HFFc6 (cell line): ENCODE measurements at places on chromosomes 6 and 20.

DNA sequence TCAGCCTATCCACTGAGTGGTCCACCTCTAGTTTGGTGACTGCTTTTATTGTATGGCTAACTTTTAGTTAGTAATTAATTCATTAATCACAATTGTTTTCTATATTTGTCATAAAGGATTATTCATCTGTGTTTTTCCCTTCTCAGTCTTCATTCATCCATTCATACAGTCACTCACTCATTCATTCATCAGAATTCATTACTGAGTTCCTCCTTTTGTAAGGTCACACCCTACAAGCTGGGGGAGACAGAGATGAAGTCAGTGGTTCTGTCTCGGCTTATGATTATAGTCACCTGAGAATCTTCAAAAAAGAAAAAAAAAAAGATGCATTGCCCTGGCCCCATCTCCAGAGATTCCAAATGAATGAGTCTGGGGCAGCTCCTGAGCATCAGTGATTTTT lies 257.1 kb downstream of the ADGB start:
- no peak for DNase-seq

GRCh38 chr6:101716810-101717209 lies 323.3 kb downstream of the GRIK2 start:
- no peak for DNase-seq

DNA sequence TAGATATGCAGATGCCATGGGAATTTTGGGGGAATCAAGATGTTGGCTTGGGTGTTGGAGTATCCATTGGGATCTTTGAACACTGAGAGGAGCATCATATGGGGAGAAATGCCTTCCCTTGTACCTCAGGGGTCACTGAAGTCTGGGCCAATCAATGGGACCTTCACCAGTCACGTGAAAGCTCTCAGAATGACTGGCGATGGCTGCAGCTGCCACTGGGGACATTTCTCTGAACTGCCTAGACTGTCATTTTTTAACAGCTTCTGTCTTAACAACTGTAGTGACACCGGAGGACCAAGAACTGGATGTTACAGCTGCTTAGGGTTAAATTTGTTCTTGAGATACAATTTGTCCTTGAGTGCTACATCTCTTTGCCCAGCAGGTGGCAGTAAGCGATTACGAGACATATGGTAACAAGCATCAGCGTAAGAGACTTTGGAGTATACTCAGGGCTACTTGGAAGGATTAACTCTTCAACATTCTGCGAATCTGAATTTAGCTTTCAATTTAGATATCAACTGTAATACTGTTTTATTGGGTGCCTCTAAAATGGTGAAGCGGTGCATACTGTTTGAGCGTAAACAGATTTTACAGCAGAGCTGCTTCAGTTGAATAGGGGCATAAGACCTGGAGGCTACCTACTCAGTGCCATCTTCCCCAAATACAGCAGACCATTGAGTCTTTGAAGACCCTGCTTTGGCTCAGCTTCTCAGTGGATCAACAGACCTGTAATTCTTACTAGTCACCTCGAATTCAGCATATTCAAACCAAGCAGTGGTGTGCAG lies 36.0 kb downstream of the CCN2 start:
- DNase-seq: peak; percentile 74

- no peak for DNase-seq
Measured at GRCh38 chr6:64459411-64459944, 823.9 kb downstream of the PHF3 start.

DNA sequence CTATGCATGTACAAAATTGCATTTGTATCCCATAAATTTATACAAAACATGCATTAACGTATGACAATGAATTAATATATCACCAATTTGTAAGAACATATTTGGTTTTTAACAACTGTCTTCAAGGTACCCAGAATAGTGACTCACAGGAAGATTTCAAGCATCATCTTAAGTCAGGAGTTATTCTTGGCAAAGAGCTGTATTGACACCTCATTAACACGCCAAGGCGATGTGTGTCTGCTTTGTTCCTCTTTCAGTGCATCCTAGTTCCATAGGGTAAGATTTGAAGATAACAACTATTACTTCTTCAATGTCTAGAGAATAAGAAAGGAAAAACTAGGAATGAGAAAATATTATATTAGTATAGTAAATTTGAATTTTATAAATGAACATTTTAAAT lies 35.8 kb upstream of the TPD52L1 start:
- DNase-seq: no peak

DNA sequence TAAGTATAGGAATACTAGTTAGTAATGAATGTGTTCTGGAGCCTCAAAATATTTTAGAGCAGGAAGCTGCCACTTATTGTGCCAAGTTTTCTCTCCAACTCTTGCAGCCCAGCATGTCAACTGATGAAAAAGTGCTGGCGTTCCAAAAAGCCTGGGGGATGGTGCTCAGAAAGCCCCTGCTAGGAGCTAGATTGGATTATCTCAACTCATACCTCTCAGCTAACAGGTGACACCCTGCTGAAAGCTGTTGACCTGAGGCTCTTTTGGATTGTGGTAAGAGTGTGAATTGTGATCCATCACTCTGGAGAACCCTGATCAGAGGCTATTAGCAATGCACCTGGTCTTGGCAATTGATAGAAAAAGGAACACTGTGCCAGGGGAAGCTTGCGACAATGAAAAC lies 580.4 kb downstream of the EYS start:
- no peak for DNase-seq

DNA sequence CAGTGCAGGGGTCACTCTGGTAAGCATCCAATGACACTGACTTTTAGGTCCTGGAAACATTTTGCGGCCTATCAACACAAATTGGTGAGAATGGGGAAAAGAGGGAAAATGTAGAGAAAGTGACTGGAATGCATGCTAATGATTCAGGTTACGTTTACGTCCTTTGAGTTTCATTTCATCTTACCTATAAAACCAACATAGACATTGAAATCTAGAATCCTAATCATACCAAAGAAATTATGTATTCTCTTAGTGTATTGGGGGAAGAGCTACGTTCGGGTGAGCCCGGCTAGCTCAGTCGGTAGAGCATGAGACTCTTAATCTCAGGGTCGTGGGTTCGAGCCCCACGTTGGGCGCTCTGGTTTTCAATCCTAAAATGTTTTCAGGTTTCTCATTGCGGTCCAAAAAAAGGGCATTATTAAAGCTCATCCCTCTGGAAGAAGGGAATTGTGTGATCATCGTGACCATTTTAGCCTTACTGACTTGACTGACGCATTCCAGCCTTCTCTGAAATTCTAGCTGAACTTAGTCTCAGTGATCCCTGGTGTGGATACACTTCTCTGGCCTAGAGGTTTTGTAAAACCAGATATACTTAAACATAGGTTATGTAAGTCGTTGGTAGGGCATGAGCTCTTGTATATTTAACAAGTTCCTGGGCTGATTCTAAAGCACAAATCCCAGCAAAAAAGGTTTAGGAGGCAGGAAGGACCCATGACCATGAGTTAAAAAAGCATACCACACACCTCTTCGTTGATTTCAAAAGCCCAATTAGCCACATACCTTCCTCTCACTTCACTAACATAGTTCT lies 18.3 kb downstream of the HMGN4 start:
- peak; percentile 99 for DNase-seq

DNA sequence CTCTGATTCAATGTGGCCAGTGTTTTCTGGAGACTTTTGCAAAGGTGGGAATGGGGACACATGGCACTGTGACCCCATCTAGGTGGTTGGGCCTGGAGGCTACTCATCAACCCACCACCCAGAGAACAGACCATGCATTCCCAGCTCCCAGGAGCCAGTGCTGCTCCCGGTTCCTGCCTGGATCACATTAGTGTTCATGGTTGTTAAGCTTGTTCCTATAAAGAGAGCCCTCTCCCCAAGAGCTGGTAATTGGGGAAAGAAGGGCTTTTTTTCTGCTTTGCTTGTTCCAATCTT lies 102.0 kb downstream of the PHACTR3 start:
- no peak for DNase-seq

- no peak for DNase-seq
Measured at GRCh38 chr6:4295058-4295782, 159.8 kb upstream of the ECI2 start.

DNA sequence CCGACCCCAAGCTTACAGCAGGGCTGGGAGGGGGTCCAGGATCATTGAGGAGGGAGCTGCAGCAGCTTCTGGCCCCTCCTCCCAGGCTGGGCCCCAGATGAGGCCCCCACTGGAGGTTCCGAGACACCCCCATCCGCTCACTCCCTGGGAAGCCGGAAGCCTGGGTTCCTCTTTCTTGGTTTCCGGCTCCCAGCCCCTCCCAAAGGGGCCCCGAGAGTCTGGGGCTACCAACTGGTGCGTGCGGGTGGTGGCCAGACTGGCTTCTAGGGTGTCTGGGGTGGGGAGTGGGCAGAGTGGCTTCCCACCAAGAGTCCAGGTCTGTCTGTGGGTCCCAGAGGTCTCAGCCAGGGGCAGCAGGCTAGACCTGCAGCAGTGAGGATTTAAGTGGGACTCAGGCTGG lies 2.2 kb downstream of the RGS19 start:
- DNase-seq: no peak

DNA sequence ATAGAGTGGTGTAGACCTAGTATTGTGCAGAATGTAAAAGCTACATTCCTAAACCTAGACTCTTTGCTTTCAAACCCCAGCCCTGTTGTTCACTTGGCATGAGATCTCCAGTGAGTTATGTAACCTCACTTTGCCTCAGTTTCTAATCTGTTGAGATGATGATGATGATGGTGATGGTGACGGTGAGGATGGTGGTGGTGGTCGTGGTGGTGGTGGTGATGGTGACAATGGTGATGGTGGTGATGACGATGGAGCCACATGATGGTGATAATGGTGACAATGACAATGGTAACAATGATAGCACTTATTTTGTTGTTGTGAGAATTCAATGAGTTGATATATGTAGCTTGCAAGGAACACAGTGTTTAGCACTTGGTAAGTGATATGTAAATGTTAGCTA lies 80.3 kb downstream of the FAXC start:
- DNase-seq: no peak

DNA sequence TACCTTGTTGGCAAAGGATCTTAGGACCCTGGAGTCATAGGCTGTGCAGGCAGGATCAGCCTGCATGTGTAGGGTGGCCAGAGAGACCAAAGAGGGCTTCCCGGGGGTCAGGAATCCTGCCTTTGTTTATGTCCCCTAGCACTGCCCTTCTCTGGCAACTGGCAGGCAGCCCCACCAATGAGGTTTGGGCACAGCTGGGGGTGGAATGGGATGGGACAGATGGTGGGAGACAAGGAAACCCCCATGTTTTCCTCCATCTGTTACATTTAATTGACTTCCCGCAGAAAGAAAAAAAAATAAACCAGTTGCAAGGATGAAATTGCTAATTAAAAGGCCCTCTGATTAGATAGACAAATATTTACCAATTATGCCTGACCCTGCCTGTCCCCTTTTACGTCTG lies 27.6 kb downstream of the CD40 start:
- DNase-seq: no peak

GRCh38 chr6:15474196-15474595 lies 188.6 kb downstream of the DTNBP1 start:
- peak; percentile 78 for DNase-seq

DNA sequence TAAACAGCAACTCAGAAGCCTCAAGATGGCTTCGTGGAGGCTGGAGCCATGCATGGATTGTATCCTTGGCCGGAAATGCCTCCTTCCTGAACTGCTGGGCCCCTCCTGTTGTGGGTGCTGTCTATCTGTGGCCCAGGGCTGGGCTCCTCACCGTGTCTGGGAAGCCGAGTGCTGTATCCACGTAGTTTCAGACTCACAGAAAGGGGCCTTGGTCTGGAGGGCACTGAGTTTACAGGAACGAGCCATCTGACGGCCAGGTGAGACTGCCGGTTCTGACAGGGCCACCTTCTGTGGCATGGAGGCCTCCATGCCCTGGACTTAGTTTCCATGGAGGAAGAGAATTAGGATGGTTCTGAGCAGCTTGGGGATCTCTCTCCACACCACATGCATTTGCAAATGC lies 142.2 kb downstream of the ERMARD start:
- no peak for DNase-seq

GRCh38 chr6:137810554-137811120 lies 56.4 kb upstream of the TNFAIP3 start:
- DNase-seq: no peak

DNA sequence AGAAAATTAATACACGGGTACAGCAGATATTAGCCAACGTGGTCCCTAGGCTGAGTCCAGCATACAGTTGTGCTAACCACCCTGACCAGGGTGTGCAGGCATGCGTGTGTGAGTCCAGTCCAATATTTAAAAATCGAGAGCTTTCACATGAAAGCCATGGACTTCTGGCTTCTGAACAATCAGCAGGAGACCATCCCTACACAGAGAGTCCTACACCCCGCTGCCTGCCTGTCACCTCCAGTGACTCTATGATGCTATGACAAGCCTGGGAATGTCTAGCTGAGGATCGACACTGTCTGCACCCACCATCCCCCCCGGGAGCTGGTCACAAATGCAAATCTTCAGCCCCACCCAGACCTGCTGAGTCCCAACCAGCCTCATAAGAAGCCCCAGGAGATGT lies 7.9 kb downstream of the ACSS1 start:
- DNase-seq: no peak

GRCh38 chr6:77038807-77039206 lies 424.5 kb downstream of the HTR1B start:
- peak; percentile 67 for DNase-seq

GRCh38 chr20:63183422-63184146 lies 32.3 kb downstream of the YTHDF1 start:
- DNase-seq: no peak

GRCh38 chr6:153790048-153790447 lies 249.0 kb upstream of the OPRM1 start:
- DNase-seq: peak; percentile 9

DNA sequence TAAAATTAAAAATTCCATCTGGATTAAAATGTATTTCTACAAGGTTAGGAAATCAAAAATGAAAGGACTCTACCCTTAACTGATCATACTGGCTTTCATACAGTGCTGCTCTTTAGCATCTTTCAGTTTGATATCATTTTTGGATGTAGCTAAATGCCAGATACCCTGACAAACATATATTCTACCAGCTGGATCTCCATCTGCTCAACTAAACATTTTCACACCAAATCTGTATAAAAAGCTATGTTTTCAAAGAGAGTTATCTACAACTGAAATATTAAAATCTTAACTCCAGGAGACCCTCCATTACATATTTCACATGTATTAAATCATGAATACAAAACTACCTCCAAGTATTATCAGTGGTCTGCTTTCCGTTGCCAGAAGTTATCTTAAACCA lies 95.7 kb downstream of the EPHA7 start:
- DNase-seq: no peak

DNA sequence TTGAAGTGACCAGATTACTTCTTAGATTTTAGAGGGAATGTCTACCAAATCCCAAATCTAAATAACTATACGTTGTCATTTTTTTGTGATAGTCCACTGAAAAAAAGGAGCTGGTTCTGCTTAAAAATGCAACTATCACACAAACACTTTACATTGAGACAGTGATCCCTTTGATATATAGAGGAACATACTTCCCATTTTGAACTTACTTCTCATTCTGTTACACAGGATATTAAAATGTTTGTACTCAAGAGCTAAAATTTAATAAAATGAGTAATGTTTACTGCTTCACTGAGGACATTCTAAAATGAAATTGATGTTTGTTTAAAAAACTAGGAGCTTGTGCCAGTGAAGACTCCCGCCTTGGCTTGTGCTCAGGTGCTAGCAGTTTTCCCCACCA lies 174.1 kb downstream of the CARMIL1 start:
- DNase-seq: no peak
